ENCODE measurements at places on chromosomes 4 and X. TPM values are rescaled to one million over a fixed set of nuclear protein-coding genes. Genes with fewer than 3 reads are reported as not detected.

Gene CCSER1
- not detected for total RNA-seq

Gene CXCL3
- total RNA-seq: 5.5 TPM

Gene ADGRG4
- 0.02 TPM for total RNA-seq

Gene ATP2B3
- total RNA-seq: 0.03 TPM

Gene TAF7L
- not detected for total RNA-seq

Data from HT1080 (cell line).